GM18507 (cell line): ENCODE measurements at places on chromosomes 1 and 21.

- DNase-seq, result no peak
These were observed 5.9 kb downstream of the RFX5 start for GRCh38 chr1:151340870-151341754.

GRCh38 chr1:93869653-93870052, 9.4 kb downstream of the DNTTIP2 start:
- DNase-seq, result no peak

- DNase-seq, result no peak
These were observed 13.4 kb downstream of the ZCCHC17 start for GRCh38 chr1:31310198-31310597.

DNA sequence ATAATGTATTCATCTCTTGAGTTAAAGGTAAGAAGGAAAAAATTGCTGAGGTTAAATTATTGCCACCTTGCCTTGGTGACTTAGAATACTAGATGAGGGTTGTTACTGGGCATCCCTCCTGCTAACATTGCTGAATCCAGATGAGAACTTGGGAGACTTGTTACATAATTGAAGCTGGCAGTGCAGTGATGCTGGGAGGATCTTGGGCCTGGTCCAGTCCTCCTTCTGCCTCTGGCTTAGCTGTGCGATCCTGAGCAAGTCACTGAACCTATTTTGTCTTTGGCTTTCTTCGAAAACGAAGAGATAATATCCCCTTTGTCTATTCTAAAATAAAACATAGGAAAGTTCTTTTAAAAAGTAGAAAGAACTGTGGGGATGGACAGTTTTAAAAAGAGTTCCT, 244.9 kb upstream of the NRIP1 start:
- no peak for DNase-seq

- no peak for DNase-seq
These were observed 31.3 kb downstream of the CACNA1E start for GRCh38 chr1:181514298-181515290.

GRCh38 chr1:175600721-175601440, 142.5 kb downstream of the TNR start:
- DNase-seq, result peak; percentile 32

DNA sequence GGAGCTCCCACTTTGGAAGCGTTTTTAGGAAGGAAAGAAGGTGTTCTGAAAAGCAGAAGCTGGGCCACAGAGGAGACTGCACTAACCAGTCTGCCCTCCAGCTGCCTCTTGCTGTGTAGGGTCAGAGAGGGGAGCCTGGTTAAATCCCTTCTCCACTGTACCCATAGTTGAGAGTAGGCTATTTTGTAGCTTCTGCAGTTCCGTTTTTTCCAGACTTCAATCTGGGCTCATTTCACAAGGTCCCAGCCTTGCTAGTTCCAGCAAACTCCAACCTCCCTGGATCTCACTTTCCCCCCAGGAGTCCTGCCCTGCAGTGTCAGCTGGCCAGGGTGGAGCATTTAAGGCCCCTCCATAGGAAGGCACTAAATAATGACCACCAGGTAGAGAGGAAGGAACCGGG, 11.0 kb downstream of the TNN start:
- DNase-seq, result no peak

DNA sequence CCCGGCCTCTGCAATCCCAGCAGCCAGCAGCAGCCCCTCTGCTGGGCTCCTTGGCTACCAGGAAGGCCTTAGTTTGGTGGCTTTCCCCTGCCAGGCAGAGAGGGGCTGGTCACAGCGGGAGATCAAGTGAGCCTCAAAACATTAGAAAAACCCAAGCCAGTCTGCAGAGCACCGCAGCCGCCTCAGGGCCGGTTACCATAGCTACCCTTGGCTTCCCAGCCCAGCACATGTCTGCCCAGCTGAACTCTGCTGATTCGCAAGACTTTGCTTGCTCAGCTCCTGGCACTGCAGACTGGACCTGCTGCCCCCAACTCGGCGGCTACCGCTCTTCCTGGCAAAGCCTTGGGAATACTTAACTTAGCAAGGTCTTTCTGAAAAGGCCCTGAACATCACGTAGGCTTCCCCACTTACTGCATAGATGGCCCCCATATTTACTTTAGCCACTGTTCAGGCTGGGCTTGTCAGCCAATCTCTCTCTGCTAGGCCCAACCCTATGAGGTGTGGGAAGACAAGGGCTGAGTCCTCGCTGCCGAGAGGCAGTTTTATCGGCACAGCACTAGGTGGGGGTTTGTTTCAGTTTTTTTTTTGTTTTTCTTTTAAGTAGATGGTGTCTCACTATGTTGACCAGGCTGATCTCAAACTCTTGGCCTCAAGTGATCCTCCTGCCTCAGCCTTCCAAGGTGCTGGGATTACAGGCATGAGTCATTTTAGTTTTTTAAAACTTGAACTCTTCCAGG, 28.6 kb upstream of the PLEKHG5 start:
- no peak for DNase-seq

- no peak for DNase-seq
These were observed 62.1 kb downstream of the SKI start for GRCh38 chr1:2290171-2290578.

DNA sequence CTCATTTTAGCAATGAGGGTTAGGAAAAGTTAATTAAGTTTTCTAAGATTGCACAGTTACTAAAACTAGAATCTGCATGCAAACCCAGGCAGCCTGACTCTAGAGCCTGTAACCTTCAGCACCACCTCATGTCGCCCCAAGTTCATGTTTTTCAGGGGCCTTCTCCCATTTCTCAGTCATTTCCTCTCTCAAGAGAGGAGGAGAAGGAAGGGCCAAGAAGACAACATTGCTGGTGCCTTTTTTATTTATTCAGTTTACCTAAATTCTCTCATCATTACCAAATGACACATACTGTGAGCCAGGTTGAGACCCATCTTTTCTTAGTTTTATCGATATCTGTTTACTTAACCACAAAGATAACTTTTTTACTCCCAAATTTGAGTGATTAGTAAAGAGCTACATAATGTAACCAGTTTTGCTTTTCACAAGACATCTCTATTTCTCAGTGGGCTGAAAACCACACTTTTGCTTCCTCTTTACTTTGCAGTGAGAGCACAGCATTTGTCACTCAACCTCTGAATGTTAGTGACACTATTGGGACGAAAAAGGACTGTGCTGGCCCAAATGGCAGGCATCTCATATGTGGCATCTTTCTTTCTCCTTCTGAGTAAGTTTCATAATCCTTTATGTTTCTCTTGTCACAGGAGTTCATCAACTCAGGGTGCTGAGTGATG, at the start of gene CD101:
TSS of gene CD101 (plus strand) at position 507 of the 674 bp plus-strand sequence. CDS start at position 565, 58 bp downstream.
- peak; percentile 29 for DNase-seq

DNA sequence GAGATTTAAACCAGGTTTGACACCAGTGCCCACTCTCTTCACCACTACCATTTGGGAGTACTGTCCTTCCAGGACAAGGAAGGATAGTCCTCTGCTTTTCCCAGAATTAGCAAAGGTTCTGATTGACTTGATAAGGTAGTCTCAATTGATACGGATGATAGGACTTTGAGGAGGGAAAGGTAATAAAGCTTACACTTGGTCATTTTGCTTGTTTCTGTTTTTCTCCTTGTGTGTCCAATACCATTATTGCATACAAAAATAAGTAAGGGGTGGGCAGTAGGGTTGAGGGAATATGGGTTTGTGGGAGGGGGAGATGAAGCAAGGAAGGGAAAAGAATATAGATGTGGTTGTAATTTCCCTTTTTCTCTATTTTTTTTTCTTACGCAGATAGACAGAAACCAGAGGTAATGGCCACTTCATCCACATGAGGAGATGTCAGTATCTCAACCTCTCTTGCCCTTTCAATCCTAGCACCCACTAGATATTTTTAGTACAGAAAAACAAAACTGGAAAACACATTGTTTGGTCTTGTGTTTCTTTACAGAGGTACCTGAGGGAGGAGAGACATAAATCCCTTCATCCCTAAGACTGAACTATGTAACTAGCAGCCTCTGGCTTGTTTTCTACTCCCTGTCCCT, 2.6 kb downstream of the C1orf56 start:
- no peak for DNase-seq

GRCh38 chr21:37732927-37733326, 183.3 kb downstream of the KCNJ6 start:
- DNase-seq, result no peak

GRCh38 chr1:205565799-205566198, 61.3 kb downstream of the CDK18 start:
- DNase-seq, result no peak

DNA sequence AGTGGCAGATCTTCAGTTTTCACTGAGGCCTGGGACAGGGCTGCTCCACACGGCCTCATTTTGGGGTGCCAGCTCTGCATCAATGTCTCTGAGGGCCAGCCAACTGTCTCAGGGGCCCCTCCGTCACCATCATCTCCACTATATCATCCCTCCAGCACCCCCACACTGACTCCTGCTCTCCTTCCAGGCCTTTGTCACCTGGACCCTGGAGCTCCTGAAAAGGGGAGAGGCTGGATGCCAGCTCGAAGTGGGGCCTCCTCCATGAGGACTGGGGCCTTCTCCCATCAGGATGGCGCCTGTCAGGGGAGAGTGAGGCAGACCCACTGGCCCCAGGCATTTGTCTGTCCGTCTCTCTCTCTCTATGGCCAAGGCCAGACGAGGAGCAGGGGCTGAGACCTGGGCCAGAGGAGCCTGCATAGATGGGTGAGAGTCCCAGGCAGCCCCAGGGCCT, 44.7 kb upstream of the LRP8 start:
- DNase-seq, result no peak

- peak; percentile 58 for DNase-seq
These were observed 119.8 kb downstream of the SIK1 start for GRCh38 chr21:43306911-43307676.

DNA sequence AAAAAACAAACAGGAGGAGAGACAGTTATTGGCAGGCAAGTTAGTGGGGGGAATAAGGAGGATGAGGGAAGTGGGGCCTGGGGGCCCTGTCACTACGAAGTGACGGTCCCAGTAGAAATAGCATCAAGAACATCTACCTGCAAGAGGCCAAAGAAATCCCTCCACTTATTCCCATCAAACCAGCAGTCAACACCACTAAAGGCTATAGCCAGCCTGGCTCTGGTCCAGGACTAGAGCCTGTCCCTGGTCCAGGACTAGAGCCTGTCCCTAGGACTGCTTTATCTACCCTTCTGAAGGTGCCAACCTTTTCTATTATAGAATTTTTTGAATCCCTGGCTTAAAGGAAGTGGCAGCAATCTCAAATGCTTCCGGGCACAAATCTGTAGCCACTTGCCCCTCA, 3.2 kb downstream of the KLF18 start:
- no peak for DNase-seq

DNA sequence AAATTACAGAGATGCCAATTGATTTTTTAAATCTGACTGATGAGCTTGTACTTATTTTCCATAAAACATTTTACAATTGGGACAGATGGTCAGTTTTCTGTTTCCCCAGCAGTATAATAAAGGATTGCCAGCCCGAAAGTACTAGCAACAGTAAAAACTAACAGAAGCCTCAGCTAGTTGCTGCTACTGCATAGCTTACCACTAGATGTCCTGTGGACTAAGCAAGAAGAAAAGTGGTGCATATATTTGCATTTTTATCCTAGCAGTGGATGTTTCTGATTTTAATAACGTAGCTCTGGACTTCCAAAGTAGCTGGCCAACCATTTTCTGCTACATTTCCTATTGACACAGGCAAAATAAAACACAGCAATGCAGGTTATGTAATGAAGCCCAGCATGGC, 241.5 kb downstream of the BARHL2 start:
- DNase-seq, result no peak

- DNase-seq, result no peak
These were observed 86.5 kb upstream of the RGS1 start for GRCh38 chr1:192489047-192489446.

GRCh38 chr1:177923441-177923840, 46.4 kb downstream of the SEC16B start:
- no peak for DNase-seq

DNA sequence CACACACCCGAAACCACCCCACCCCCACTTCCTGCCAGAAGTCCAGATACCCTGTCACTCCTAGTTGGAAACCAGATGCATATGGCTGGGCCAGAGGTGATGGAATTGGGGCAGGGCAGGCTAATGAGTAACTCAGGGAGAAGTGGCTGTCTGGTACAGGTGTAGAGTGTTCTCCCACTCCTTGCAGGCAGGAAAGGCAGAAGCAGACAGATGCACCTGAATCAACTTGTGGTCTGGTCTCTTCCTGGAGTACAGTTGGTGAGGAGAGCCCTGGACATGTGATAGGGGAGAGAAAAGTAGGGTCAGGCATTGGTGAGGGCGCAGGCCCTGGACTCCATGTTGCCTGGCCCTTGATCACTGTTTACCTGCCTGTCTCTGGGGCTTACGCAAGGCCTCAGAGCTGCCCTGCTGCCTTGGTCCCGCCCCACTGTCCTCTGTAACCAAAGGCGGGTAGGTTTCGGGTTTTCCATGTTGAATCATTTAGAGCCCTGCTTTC, 2.5 kb downstream of the CGN start:
- no peak for DNase-seq

- no peak for DNase-seq
These were observed 63.7 kb downstream of the ARID4B start for GRCh38 chr1:235264327-235264726.

DNA sequence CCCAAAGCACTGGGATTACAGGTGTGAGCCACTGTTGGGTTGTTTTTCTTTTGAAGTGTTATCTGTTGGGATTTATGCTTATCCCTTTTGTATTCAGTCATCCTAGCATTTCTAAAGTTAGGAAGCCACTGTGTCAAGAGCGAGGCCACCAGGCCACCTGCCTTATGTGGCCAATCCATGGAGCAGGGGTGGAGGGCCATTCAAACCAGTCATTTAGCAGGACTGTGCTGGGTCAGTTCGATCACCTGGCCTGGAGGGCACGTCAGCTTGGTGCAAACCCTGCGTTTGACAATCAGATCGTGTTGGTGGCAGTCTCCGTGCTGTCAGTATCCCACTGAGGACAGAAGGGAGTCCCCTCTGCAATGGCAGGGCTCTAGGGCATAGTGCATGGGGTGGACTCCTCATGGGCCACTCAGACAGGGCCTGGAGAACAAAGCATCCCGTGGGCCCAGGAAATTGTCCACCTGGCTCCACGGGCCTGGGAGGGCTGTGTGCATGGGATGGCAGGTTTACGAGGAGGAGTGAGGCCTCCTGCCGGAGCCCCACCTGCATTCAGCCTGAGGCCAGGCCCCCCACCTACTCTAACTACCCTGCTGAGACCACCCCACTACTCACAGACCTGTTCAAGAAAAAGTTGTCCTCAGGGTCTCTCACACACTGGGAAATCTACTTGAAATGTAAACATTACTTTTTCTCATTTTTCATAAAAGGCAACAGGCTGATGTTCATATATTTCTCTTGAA, 242.3 kb downstream of the SDCCAG8 start:
- DNase-seq, result no peak

GRCh38 chr1:100348549-100349144, 3.7 kb upstream of the CDC14A start:
- DNase-seq, result no peak

- DNase-seq, result no peak
These were observed 4.1 kb upstream of the OR2M5 start for GRCh38 chr1:248140846-248141245.

- DNase-seq, result no peak
These were observed 28.5 kb upstream of the TTC34 start for GRCh38 chr1:2829846-2830615.

- no peak for DNase-seq
These were observed 13.1 kb upstream of the VAMP4 start for GRCh38 chr1:171754971-171755370.

DNA sequence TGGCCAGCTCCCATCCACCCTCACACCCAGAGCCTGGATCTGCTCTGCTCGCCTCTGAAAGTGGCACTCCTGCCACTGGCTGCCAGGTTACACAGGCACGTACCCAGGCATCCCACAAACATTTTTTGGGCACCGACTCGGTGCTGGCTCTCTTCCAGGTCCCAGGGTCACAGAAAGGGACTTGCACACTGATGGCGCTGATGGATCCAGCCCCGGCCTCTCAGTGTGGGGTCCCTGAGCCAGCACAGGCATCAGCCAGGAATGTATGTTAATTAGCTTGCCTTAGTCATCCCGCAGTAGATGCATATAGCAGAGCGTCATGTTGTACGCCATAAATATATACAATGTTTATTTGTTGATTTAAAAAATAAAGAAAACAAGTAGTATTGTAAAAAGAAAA, 537.2 kb downstream of the NPHP4 start:
- no peak for DNase-seq
